ENCODE measurements at places on chromosomes 12 and 14. TPM values are rescaled to one million over a fixed set of nuclear protein-coding genes. Genes with fewer than 3 reads are reported as not detected.

Gene WSCD2
- total RNA-seq = not detected

Gene SLCO1A2
- total RNA-seq = not detected

Gene WNT5B
- not detected for total RNA-seq

Gene P3H3
- total RNA-seq = 2.0 TPM

Gene LALBA
- not detected for total RNA-seq

Gene CHPT1
- total RNA-seq = 20.0 TPM

Gene FGD4
- total RNA-seq = 0.15 TPM

Gene DIO3
- not detected for total RNA-seq

Gene OTOGL
- not detected for total RNA-seq

Gene MED6
- total RNA-seq = 48.9 TPM

Gene CCDC38
- total RNA-seq = 0.49 TPM

GRCh38 chr14:32824195-32824594, 114.5 kb upstream of the NPAS3 start:
- DNase-seq = no peak

DNA sequence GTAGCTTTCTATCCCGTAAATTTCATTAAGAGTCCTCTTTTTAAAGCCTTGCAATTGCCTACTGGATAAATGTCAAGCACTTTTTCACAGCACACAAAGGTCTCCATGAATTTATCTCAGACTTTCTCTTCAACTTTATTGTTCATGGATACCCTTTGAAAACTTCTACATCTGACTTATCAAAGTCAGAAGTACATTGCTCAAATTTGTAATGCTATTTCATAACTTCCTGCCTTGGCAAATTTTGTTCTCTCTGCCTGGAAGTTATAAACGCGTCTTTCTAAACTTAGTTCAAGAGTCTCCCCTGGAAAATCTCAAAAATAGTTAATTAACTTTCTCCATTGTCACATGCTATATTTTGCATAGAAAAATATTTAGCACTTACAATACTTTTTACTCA, 55.9 kb upstream of the RERGL start:
- DNase-seq = no peak

DNA sequence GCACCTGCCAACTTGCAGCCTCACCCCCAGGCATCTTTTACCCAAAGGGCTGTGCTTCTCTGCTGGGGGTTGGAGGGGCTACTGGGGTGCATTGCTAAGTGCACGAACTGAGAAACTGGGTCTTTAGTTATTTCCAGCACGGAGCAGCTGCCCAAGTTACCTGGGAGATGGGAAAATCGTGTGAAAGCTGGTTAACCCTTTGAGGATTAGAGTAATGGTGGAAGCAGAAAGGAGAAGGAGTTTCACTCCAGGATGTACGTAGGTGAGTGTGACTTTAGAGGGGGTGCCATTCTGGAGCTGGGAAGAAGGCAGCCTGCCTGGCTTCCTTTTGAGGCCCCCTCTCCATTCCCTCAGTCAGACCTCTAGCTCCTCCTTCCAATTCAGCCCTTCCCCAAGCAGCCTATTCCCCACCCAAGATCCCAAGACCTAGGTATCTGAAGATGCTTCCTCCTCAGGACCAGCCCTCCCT, 1.0 kb upstream of the ADCY6 start:
- DNase-seq = no peak

GRCh38 chr14:59195912-59196311, 7.4 kb downstream of the DAAM1 start:
- no peak for DNase-seq

- no peak for DNase-seq
These were observed 47.3 kb downstream of the RPS29 start for GRCh38 chr14:49538852-49539251.

GRCh38 chr12:131608740-131609690, 101.9 kb upstream of the SFSWAP start:
- peak; percentile 78 for DNase-seq

DNA sequence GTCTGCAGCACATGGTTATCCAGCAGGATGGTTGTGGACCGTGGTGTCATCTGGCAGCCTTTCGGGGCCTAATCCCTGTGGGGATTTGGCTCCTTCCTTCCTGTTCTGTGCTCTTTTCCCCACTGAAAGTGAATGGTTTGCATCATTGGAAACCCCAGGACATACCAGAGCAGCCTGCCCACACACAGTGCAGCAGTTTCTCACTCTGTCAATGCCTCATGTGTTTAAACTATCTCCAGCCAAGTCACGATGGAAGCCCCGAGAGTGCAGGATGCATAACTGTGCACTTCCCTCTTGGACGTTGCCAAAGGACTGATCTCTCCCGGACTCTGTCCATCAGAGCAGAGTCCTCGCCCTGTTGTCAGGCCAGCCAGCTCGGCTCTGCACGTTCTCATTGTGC, 29.0 kb upstream of the AMN start:
- no peak for DNase-seq

DNA sequence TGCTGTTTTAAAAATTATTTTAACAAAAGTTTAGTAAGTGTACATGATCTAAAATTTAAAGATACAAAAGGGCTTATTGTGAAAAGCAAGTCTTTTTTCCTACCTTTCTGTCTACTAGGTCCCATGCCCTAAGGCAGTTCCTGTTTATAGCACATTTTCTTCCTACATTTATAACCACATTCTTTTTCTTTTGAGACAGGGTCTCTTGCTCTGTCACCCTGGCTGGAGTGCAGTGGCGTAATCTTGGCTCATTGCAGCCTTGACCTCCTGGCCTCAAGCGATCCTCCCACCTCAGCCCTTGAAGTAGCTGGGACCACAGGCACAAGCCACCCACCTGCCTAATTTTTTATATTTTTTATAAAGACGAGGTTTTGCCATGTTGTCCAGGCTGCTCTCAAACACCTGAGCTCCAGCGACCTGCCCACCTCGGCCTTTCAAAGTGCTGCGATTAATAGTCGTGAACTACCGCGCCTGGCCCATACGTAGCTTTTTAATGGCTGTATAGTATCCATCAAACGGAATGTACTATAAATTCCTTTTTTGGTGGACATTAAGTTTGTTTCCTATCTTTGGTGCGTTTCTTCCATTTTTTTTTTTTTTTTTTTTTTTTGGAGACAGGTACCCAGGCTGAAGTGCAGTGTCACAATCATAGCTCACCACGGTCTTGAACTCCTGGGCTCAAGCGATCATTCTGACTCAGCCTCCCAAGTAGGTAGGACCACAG, 20.9 kb downstream of the FRS2 start:
- no peak for DNase-seq

DNA sequence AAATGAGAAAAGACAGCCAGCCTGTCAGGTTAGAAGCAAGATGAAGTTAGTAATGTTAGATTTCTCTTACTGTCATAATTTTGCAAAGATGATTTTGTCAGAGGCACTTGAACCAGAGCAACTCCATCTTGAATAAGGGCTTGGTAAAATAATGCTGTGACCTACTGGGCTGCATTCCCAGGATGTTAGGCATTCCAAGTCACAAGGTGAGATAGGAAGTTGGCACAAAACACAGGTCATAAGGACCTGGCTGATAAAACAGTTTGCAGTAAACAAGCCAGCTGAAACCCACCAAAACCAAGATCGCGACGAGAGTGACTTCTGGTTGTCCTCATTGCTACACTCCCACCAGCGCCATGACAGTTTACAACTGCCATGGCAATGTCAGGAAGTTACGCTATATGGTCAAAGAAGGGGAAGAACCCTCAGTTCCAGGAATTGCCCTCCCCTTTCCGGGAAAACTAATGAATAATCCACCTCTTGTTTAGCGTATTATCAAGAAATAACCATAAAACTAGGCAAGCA, 1313.5 kb upstream of the TMEM132C start:
- DNase-seq = no peak

- DNase-seq = no peak
These were observed 45.5 kb downstream of the RAD52 start for GRCh38 chr12:904010-904414.

- no peak for DNase-seq
These were observed 115.9 kb upstream of the IFNG-AS1 start for GRCh38 chr12:67873355-67873754.

GRCh38 chr14:57401501-57401900, 11.1 kb downstream of the NAA30 start:
- DNase-seq = no peak

DNA sequence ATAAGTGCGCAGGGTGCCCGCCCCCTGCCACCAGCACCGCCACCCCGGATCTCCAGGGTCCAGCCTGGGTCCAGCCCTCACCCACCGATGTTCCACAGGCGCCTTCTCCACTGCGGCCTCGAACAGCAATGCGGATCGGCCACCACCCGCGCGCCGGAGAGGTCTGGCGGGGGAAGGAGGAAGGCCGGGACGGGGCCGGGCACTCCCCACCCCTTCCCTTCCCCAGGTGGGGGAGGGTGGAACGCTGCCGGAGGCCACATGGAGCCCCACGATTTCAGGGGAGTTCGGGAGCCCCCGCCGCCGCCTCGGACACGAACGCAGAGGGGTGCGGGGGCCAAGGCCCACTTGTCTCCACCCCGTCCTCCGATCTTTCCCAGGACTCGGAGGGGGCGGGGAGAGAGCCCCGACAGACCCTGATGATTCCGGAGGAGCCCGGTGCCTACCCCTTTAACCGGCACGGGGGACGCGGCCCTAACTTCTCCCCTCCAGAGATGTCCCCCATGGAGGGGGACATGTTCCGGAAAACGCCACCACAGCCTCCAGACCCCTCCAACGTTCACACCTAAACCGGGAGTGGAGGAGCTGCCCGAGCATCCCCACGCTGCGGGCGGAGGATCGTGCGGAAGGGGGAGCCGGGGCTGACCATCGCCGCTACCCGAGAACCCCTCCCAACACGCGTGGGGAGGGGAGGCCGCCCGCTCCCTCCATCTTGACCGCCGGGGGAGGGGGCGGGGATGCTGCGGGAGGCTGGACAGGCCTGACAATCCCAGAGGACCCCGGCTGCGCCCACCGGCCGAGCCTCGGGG, 1.1 kb downstream of the ATXN2 start:
- DNase-seq = peak; percentile 33

DNA sequence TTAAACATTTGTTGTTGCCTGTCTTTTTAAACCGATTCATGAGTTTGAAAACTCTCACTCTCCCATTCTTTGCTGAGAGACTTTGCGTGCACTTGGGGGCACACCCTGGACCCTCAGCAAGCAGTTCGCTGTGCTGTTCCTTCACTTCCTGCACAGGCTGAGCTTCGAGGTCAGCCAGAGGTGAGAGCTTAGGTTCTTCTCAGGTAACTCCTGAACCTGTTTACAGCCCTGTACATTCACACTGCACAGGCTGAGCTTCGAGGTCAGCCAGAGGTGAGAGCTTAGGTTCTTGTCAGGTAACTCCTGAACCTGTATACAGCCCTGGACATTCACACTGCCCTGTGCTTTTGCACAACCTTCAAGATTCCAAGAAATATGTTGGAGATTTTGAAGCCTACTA, 9.8 kb upstream of the CLECL1 start:
- DNase-seq = no peak

GRCh38 chr14:105876158-105876557, 349.8 kb downstream of the TMEM121 start:
- DNase-seq = peak; percentile 2

DNA sequence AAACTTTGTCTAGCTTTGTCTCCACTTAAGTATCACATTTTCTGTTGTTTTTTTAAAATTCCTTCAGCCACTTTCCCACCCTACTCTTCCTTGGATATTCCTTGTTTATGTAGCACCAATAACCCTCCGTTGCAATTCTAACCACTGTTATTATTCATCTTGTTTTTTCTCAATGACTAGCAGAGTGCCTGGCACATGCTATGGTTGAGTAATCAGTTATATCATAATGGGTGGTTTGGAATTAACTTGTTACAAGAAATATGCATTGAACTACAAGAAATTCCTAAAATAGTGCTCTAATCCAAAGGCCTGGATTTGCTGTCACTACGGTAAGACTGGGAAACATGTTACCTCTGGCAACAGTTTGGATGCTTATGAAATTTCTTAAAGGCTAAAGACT, 756.6 kb downstream of the NOVA1 start:
- no peak for DNase-seq

DNA sequence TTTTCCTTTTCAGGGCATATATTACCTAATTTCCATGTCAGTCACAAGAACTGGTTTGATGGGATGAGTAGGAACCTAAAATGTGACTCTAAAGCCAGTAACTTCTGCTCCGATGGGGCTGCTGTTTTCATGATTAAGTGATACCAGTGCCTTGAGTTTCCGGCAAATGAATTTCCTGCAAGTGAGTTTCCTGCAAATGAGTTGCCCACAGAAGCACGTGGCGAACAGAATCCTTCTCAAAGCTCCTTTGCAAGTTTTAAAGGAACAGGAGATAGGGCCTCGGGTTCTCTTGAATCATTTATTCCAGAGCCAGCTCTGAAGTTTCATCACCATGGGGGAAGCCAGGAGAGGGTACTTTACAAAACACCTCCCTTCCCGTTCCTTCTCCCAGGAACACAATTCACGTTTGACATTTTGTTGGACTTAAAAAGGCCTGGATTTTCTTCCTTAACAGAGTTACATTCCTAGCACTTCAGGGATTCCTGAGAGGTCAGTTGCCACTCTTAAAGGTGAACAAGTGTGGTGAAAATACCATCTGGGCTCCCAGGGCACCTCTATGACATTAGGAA, 2.2 kb upstream of the PPTC7 start:
- peak; percentile 85 for DNase-seq

- no peak for DNase-seq
These were observed 42.7 kb downstream of the CDC42BPB start for GRCh38 chr14:103014466-103015228.

- DNase-seq = no peak
These were observed 1068.6 kb downstream of the BCL11B start for GRCh38 chr14:98203421-98203820.

All from activated naive CD4-positive, alpha-beta T cell treated with anti-CD3 and anti-CD28 coated beads for 36 hours (primary cell).